ENCODE measurements at places on chromosomes 13 and 19.

- no peak for DNase-seq
Measured at GRCh38 chr19:35354898-35355297, 3.4 kb upstream of the FFAR3 start.

DNA sequence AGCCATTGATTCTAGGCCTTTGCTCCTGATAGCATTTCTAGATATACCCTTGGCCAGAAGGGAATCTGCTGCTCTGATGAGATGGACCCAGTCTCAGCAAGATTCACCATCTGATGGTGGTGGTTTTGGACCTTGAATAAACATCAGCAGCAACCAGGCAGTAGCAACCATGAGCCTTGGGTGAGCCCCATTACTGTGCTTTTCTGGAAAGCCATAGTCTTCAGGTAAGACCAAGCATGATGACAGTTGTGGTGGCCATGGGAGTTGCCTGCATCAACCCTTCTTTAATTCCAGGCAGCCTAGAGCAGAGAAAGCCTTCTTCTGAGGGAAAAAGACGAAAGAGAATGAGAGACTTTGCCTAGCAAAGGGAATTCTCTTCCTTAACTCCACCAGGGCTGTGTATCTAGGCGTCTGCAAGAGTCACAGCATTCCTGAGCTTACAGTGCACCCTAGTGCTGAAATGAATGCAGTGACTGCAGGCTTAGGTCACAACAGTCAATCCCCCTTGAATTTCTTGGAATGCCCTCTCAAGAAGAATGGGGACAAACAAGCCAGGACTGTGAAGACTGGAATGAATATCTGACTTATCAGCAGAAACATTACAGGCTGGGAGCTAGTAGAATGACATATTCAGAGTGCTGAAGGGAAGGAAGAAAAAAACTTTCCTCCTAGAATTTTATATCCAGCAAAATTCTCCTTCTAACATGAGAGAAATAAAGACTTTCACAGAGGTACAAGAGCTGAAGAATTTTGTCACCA is 942.4 kb upstream of the PCDH20 start:
- no peak for DNase-seq

GRCh38 chr13:45718063-45718462 is 15.9 kb downstream of the CBY2 start:
- DNase-seq = no peak

GRCh38 chr19:45646345-45646698 is 7.1 kb upstream of the EML2 start:
- DNase-seq = no peak

DNA sequence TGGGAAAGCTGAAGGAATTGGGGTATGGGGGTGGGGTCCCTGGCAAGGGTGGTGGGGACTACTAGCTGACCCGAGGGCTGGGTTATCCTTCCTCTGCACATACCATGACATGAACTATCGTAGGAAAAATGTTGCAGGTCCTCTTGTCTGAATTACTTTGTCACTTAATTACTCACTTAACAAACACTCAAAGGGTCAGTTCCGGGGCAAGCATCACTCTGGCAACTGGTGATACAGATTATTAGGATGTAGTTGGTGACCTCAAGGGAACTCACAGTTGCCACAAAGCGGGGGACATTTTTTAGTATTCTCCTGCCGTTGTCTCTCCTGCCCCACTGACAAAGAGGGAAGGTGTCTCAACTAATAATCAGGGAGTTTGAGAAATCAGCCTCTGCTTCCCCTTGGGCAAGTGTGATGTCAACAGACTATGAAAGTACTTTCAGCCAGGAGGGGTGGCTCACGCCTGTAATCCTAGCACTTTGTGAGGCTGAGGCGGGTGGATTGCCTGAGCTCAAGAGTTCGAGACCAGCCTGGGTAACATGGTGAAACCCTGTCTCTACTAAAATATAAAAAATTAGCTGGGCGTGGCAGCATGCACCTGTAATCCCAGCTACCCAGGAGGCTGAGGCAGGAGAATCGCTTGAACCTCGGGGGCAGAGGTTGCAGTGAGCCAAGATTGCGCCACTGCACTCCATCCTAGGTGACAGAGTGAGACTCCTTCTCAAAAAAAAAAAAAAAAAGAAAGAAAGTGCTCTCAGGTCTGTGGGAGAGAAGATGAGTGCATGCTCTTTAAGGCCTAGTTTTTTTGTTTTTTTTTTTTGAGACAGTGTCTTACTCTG is 10.3 kb downstream of the DNAJB1 start:
- DNase-seq = no peak

DNA sequence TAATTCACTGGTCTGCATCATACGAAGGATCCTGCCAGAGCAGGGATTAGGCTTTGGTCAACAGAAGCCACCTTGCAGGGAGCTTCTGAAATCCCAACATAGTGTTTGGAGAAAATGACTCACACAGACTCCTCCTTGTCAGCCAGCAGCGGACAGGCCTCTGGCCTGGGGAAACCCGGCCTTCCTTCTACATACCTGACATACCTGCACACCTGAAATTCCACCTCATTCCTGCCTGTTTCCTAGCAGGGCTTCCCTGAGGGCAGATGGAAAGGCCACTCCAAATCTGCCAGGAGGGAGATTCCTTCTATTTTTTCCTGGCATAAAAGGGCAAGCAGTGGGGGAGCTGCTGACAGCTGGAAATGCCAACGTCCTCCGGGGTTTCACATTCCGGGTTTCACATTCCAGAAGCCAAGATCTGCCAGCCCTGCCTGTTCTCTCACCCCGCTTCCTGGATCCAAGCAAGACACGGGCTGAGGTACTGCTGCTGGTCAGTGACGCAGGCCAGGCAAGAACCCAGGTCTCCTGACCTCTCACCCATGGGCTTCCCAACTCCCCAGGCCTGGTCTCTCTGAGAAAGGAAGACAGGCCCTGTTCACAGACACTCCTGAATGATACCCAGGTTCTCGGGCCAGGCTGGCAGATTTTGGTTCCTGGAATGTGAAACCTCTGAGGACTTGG is 18.2 kb upstream of the IGFL1 start:
- DNase-seq = no peak

- no peak for DNase-seq
Measured at GRCh38 chr13:53250977-53251376, 222.4 kb downstream of the OLFM4 start.

DNA sequence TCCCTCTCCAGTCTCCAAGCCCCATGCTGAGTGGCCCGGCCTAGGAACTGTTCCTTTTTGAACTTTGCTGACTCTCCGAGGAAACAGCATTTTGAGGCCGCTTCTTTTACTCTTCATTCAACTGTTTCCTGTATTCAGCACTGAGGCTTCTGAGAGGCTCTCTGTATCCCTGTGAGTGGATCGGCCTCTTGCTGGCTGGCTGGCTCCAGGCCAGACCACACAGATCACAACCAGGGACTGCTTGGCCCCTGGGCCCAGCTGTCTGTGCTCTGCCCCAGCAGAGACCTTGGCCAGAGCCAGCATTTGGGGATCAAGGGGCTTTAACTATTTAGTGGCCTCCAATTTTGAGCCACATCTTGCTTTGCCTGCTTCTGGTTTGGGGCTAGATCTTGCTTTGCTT is 75.6 kb upstream of the KL start:
- DNase-seq = no peak

DNA sequence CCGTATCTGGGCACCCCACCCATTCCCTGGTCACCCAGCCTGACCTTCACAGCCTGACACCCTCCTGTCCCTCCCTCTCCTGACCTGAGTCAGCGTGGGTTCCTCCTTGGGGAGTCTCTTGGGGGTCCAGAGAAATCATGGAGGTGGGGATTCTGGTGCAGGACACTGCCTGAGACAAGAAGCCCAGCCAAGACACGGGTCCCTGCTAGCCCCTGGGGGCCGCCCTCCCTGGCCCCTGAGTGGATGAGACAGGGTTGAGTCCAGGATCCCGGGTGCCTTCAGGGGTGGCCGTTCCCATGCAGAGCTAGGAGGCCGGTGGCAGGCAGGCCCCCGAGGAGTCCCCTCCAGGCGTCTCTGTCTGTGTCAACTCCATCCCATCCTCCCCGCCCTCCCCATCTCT is 1.6 kb downstream of the MAP2K7 start:
- no peak for DNase-seq

DNA sequence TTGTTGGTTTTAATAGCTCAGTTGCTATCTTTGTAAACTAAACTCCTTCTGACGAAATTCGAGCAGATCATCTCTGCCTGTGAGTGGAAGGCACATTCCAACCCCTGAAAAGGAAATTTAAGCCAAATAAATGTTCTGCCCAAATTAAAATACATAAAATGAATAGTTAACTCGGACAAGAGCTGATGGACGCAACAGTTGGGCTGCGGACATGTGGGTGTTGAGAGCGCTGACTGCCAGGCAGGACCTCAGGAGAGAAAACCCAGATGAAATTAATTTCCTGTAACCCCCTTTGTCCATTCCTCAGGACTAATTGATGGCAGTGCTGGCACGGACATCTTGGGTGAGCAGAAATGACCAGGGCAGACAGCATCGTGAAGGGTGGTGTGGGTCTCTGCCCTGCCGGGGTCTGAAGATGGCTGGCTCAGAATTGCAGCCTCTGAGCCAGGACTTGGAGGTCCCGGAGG is 86.5 kb downstream of the TSHZ3 start:
- no peak for DNase-seq

DNA sequence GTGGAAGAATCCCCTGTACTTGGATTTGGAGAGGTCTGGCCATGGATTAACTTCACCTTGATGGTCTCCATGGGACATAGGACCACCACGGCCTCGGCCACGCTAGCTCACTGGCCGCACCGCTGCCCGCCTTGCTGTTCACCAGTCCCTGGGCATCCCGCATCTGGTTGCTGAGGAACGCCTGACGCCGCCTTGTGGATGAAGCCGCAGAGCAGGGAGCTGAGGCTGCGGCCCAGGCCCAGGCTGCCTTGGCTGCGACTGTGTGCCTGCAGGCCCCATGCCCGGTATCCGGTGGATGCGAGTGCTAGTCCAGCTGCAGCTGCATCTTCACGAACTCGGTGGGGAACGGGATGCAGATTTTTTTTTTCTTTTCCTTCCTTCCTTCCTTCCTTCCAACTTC is 1407.1 kb downstream of the UQCRFS1 start:
- DNase-seq = no peak

- DNase-seq = no peak
Measured at GRCh38 chr19:33150852-33151518, 19.1 kb downstream of the WDR88 start.

DNA sequence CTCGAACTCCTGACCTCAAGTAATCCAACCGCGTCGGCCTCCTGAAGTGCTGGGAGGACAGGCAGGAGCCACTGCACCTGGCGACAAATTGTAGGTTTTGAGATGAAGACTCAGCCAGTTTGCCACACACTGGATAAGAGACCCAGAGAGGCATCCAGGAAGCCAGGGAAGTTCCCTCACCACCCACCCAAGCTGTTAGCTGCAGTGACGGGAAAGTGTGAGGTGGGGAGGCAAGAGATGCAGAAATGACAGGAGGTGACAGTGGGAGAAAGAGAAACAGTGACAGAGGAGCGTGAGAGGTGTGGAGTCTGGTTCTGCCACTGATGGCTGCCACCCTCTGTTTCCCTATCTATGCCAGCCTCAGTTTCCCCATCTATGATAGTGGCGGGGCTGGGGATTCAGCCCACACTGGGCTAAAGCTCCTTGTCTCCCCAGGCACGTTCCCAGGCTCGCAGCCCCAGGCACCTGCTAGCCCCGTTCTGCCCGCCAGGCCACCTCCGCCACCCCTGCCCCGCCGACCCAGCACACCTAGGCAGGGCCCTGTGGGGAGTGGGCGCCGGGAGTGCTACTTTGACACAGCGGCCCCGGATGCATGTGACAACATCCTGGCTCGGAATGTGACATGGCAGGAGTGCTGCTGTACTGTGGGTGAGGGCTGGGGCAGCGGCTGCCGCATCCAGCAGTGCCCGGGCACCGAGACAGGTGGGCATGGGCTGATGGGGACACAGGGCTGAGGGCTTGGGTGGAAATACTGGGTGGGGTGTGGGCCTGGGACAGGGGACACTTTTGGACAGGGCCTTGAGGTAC is 21.0 kb downstream of the LTBP4 start:
- no peak for DNase-seq

DNA sequence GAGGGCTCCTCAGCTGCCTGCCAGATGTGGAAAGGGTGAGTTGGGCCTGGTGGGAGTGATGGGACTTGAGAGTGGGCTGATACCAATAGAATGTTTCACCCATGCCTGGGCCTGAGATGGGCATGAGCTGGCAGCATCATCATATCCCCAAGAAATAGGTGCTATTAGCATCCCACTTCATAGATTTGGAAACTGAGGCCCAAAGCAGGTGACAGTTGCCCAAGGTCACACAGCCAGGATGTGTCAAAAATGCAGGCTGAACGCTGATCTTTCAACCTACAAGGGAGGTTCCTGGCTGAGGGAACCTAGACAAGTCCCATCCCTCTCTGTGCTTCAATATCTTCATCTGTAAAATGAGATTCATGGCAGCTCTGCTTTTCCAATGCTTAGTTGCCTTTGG is 4.6 kb downstream of the SYDE1 start:
- DNase-seq = no peak

DNA sequence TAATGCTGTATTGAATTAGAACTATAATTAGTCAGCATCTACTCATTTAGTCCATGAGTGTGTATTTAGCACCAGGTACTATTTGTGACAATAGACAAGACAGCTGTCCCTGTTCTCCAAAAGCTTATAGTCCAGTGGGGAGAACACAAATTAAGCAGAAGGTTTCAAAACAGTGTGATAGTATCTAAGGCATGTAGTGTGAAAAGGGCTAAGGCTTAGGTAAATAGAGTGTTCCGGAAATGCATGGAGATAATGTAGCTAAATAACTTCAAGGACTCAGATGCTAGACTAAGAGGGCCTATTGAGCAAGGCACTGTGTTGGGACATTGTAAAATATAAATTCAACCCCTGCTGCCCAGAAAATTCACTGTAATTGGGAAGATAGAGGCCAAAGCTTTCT is 144.1 kb upstream of the MIR17HG start:
- no peak for DNase-seq

DNA sequence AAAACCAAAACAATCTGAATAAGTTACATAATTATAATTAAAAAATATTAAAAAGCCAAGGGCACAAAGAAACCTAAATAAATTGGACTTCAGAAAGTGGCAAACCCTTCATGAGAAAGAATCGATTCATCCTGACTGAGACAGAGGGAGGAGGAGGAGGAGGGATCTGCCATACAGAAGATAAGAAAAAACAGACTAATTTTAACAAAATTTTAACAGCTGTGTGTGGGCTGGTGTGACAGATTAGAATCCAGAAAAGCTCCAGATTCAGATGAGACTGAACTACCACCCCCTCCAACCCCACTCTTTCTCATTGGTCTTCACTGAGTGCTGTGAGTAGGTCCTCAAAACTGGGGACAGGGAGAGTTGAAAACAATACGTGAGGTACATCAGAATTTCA is 111.5 kb upstream of the HTR2A start:
- DNase-seq = no peak

All from central memory CD8-positive, alpha-beta T cell (primary cell).